ENCODE measurements at places on chromosomes 11 and 22.

GRCh38 chr11:78474451-78474850 is 56.8 kb upstream of the GAB2 start:
- DNase-seq, result no peak

DNA sequence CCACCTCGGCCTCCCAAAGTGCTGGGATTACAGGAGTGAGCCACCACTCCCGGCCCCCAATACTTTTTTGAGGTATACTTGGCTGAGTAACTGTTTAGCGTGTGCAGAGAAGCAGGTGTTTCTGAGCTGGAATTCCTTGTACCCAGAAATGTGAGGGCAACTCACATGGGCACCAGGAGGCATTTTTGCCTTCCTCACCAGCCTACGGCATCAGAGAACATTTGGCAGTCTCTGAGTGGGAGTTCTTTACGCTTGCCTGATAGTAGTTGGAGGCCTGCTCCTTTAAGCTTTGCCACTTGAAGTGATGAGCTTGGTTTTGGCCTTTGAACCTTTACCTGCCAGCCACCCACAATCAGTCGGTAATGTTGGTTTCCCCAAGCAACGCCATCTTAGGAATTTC is 9.2 kb downstream of the PARVB start:
- peak; percentile 12 for DNase-seq

GRCh38 chr11:102238391-102238821 is 78.9 kb upstream of the BIRC3 start:
- no peak for DNase-seq

- no peak for DNase-seq
Measured at GRCh38 chr11:63549411-63549810, 12.8 kb downstream of the PLAAT4 start.

- DNase-seq, result no peak
Measured at GRCh38 chr11:10730151-10730550, 20.9 kb upstream of the CTR9 start.

DNA sequence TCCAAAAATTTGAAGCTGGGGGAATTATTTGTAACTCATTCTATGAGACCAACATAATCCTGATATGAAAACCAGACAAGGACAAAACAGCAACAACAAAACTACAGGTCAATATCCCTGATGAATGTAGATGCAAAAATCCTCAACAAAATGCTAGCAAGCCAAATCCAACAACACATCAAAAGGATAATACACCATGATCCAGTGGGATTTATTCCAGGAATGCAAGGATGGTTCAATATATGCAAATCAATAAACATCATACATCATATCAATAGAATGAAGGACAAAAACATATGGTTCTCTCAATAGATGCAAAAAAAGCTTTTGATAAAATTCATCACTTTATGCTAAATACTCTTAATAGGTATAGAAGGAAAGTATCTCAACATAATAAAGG is 19.4 kb upstream of the USP2 start:
- DNase-seq, result no peak

- no peak for DNase-seq
Measured at GRCh38 chr22:49453771-49454170, 373.9 kb downstream of the BRD1 start.

DNA sequence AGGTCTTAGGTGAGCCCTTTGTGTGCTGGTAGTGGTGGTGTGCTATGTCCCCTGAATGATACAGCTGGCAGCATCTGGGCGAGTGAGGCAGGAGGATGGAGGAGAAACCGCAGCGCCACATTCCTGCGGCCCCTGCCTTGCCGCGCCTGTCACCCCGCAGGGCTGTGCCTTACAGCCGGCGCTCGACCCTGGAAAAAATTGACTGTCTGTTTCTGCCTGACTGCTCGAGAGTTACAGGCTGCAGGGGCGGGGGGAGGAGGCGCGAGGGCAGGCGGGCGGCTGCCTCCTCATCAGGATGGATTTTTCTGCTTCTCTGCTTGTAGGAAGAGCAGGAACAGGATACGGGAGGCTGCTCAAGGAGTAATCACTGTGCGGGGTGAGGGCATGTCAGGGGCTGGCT is 443.4 kb downstream of the MIAT start:
- no peak for DNase-seq

- no peak for DNase-seq
Measured at GRCh38 chr11:79308429-79308828, 132.4 kb downstream of the TENM4 start.

GRCh38 chr11:10933455-10934292 is 75.8 kb upstream of the ZBED5 start:
- peak; percentile 61 for DNase-seq

DNA sequence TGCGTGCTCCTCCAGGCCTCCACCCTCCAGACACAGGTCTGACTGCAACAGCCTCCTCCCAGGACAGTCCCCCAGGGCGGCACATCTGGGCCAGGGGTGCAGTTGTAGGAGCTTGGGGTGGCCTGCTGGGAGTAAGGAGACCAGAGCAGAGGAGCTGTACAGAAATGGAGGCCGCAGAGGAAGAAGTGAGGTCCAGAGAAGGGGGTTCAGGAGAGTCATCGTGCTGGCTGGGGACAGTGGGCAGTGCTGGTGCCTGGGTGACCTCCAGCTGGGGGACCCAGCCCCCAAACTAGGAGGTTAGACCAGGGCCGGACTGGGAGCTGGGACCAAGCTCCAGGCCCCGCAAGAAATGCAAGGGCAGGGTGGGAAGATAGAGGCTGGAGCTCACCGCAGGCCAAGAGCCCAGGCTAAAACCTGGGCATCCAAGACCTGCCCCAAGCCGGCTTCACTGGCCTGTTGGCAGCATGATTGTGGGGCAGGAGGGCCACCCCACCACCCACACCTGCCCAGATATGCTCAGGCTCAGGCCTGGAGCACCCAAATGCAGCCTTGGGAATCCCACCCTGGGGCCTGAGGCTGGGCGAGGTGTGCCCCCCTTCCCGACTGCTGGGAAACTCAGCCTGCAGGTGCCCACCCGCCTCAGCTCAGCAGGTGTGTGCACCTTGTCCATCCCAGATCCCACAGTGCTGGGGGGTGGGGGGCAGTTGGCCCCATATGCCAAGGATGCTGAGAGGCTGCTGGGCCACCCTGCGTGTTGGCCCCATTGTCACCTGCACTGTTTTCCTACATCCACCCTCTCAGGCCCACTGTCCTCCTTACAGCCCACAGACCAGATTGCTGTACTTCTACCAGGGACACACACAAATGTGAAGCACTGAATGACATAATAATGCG is 96.9 kb downstream of the MORC2 start:
- no peak for DNase-seq

DNA sequence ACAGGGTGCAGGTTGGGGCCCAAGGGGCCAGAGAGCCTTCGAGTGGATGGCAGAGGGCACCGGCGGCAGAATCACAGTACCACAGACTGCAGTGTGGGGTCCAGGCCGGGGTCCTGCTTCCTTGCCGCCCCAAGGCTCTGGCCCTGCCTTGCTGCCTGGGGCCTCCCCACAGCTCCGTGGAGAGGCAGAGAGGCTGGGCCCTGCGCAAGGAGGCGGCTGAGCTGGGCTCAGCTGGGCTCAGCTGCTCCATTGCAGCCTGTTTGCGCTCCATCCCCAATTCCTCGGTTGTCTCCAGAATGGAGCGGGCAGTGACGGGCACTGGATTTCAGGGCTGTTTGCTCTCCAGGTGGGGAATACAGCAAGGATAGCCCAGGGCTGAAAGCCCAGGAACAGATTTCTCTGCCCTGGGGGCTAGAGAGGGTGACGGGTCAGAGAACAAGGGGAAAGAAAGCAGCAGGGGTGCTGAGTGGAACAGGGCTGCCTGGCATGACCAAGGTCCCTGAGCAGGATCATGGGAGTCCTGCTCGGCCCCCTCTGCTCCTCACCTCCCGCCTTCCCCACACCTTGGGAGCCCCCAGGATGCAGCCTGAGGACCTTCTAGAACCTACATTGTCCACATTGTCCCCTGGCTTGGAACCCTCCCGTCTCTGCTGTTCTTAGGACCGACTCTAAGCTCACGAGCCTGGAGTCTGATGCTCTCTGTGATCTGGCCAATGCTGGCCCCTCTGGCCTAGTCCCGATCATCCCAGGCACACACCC is 18.9 kb downstream of the MRGPRG start:
- no peak for DNase-seq

GRCh38 chr11:128335729-128336128 is 251.6 kb downstream of the ETS1 start:
- DNase-seq, result no peak

- DNase-seq, result no peak
Measured at GRCh38 chr22:23242473-23243001, 62.2 kb downstream of the BCR start.

GRCh38 chr22:16965083-16965482 is 42.9 kb downstream of the GAB4 start:
- no peak for DNase-seq

GRCh38 chr11:40183073-40184064 is 1276.1 kb downstream of the LRRC4C start:
- DNase-seq, result no peak

GRCh38 chr11:80593648-80594374 is 1153.0 kb upstream of the TENM4 start:
- DNase-seq, result peak; percentile 48

DNA sequence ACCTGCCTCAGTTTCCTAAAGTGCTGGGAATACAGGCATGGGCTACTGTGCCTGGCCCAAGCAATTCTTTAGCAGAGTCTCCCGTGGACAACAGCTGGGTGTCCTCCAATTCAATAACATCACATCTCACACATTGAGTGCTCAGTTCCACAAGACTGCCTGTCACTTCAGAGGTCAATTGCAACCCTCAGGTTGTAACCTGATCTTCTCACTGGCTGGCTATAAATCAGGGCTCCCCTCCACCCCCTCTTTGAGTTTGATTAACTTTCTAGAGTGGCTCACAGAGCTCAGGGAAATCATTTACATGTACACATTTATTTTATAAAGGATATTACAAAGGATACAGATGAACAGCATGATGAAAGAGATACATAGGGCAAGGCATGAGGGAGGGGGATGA is 68.1 kb downstream of the MCHR1 start:
- no peak for DNase-seq

GRCh38 chr11:71079795-71080194 is 172.6 kb downstream of the SHANK2 start:
- no peak for DNase-seq

DNA sequence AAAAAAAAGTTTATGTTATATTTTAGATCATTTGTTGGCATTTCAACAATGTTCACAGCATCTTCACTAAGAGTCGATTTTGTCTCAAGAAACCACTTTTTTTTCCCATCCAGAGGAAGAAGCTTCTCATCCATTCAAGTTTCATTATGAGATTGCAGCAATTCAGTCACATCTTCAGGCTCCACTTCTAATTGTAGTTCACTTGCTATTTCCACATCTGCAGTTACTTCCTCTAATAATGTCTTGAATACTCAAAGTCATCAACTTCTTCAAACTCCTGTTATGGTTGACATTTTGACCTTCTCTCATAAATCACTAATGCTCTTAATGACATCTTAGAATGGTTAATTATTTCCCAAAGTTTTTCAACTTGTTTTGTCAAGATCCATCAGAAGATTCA is 61.3 kb upstream of the CHORDC1 start:
- DNase-seq, result no peak

DNA sequence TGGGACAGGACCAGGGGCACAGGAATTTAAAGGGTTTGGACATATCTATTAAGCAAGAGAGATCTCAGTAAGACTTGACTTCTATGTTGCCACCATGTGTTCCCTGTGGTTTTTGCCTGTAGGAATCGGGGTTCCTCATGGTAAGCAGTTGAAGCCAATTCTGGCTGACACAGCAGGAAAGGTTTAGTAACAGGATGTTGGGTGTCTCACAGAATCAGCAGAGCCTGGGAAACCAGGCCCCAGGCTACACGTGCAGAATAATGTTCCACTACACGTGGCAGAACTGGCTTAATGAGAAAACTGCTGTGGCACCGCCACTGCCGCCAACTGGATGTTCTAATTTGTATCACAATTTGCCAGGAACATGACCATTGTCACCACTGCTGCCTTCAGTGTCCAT is 264.6 kb upstream of the PLET1 start:
- DNase-seq, result no peak

- no peak for DNase-seq
Measured at GRCh38 chr22:35517769-35518530, 22.7 kb upstream of the RASD2 start.

DNA sequence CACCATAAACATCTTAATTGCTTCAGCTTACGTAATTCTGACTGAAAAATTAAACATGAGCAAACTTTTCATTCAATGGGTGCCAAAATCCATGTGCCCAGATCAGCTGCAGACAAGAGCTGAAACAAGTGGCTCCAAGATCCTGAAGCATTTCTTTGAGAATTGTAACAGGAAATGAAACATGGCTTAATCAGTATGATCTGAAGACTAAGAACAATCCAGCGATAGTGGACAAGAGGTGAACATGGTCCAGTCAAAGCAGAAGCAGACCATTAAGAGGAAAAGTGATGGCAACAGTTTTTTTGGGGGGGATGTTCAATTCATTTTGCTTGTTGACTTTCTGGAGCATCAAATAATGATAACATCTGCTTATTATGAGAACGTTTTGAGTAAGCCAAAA is 1964.5 kb upstream of the RAG2 start:
- DNase-seq, result no peak

GRCh38 chr11:32847511-32847910 is 17.8 kb downstream of the PRRG4 start:
- DNase-seq, result no peak

DNA sequence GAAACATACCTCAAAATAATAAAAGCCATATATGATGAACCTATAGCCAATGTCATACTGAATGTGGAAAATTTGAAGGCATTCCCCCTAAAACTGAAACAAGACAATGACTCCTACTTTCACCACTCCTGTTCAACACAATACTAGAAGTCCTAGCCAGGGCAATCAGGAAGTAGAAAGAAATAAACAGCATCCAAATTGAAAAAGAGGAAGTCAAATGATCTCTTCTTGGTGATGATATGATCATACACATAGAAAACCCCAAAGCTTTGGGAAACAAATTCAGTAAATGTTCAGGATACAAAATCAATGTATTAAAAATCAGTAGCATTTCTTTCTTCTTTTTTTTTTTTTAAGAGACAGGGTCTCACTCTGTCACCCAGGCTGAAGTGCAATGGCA is 109.9 kb downstream of the DLG2 start:
- DNase-seq, result no peak

DNA sequence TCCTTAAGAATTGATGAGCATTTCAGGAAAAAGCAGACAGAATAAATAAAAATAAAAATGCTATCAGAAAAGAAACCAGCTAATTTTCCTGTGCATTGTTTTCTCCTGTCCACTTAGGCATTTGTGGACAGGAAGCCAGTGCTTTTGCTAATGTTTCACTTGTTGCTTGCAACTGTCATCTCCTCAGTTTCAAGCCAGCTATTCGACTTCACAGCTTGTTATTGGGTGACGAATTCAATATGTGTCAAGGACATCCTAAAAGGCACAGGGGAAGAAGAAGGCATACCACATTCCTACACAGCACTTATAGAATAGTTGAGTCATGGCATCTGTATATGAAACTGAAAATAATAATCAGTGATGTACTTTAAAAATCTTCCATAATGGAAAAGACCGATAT is 530.6 kb upstream of the KIRREL3 start:
- DNase-seq, result no peak

GRCh38 chr11:117876341-117877119 is at the start of gene FXYD6:
TSS of gene FXYD6 (minus strand) at chr11:117876658. CDS start at chr11:117842776, 33,882 bp downstream.
- no peak for DNase-seq

- no peak for DNase-seq
Measured at GRCh38 chr22:26019596-26019995, 149.7 kb upstream of the SEZ6L start.

GRCh38 chr11:102312667-102313066 is 4.6 kb upstream of the BIRC3 start:
- no peak for DNase-seq

GRCh38 chr11:121300313-121300971 is 7.9 kb downstream of the SC5D start:
- DNase-seq, result no peak

GRCh38 chr22:24706054-24706453 is 68.5 kb downstream of the PIWIL3 start:
- no peak for DNase-seq
